Tibial nerve (tissue), 4 donors: ENCODE measurements at places on chromosomes 5 and 9.

- DNase-seq = no peak
Observed at GRCh38 chr5:118144540-118144939, 843.8 kb downstream of the DTWD2 start.

- no peak for DNase-seq
Observed at GRCh38 chr9:75146229-75146628, 57.9 kb downstream of the OSTF1 start.

- no peak for DNase-seq
Observed at GRCh38 chr5:14257995-14258403, 114.9 kb downstream of the TRIO start.

- DNase-seq = no peak
Observed at GRCh38 chr5:85140471-85140870, 755.8 kb upstream of the EDIL3 start.

- DNase-seq = no peak
Observed at GRCh38 chr5:112366987-112367386, 52.1 kb downstream of the EPB41L4A start.

- DNase-seq = no peak
Observed at GRCh38 chr5:148540647-148541046, 113.7 kb downstream of the HTR4 start.

GRCh38 chr9:81132318-81132717, 557.0 kb downstream of the TLE1 start:
- no peak for DNase-seq

DNA sequence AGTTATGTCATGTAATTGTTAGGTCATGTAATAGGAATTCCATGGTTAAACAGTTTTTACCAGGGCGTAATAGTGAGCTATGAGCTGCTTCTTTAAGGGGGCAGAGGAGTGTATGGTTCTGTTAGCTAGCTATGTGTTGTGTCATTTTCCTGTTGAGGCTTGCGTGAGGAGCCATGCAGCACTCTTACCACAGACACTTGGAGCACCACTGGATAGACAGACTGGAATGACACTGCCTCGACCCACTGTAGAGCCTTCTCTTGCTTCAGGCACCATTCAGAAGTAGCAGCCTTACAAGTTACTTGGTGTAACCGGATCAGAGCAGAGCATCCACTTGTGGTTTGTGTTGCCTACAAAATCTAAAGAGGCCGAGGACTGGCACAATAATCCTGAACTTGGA, 28.3 kb upstream of the STOM start:
- DNase-seq = no peak

GRCh38 chr5:130002183-130002582, 97.9 kb downstream of the CHSY3 start:
- no peak for DNase-seq

DNA sequence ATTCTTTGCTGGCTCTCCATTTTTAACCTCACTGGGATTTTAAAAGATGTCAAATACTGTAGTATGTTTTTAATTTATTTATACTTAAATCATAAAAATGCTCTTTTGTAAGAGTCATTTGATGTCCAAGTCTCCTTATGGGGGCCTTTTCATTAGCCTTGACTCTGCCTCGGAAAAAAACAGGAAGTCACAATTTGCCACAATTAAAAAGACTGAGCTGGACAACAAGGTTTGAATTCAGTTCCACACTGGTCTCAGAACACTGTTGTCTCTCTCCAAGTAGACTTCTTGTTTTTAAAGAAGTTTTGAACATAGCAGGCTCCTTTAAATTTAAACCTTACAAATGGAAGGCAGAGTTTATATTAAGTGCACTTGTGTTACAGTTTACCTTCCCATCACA, 444.2 kb downstream of the ACTL7B start:
- no peak for DNase-seq

DNA sequence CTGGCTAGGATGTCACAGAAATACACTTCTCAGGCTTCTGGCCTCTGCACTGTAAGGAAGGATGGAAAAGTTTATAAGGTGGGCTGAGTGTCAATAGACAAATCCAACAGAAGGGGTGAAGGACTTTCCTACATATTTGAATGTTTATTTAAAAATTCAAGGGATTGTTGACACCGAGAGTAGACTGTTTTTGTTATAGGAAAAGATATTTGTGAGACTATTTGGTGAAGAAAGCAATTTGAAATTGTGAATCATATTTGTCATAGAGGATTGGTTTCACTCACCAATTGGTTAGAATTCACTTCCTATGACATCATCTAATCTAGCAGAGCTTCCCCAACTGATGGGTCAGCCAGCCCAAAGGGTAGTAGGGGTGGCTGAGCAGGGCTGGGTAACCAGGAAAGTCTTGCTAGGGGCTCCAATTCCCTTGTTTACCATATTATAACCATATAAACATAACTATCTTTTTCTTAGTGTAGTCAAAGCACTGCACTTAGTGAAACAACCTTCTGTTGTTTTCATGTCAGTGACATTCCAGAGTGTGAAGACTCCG, 14.9 kb upstream of the MEGF10 start:
- DNase-seq = no peak

DNA sequence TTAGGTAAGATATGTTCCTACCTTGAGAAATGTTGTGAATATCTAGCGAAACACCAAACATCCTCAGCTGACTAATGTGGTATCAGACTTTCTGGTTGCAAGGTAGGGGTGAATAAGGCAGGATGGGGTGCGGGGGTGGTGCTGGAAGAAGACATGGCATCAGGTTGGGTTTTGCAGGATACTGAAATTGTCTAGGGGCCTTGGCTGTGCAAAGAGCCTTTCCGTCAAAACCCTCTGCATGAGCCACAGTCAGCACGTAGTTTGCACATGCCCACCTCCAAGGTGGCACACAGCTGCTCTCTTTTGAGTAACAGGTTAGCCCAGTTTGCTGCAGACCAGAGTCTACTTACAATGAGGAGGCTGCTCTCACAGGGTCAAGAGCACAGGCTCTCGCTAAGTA, 42.0 kb downstream of the SFXN1 start:
- no peak for DNase-seq

GRCh38 chr9:124197177-124198095, 60.3 kb upstream of the NEK6 start:
- no peak for DNase-seq

DNA sequence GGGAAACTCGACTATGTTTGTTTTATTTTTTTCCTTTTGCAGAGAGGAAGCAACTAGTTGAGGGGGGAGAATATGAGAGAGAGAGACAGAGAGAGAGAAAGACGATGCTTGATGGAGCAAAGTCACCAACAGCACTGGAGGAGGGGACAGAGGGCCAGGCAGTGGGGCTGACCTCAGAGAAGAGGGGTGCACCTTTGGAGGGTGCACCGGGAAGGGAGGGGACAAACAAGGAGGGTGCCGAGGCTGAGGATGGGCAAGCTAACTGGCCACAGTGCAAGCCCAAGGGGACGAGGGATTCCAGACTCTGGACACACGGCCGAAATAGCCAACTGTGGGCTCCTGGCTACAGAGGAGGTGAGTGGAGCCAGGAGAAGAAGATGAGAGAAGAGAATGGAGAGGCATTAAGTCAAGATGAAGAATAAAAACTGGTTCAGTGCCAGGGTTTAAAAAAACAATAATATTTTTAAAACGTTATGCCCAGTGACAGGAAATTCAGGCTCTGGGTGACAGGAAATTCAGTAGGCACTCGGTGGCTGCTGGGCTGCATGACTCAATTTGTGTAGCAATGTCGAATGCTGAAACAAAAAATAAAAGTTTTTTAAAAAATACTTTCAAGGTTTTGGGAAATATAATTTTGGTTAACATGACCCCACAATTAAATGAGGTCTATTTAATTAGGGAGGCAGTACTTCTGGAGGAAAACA, 13.3 kb upstream of the GLRX start:
- no peak for DNase-seq

GRCh38 chr5:178313316-178313715, 80.7 kb upstream of the PHYKPL start:
- no peak for DNase-seq

GRCh38 chr5:61498121-61498520, 166.1 kb downstream of the ZSWIM6 start:
- DNase-seq = no peak

DNA sequence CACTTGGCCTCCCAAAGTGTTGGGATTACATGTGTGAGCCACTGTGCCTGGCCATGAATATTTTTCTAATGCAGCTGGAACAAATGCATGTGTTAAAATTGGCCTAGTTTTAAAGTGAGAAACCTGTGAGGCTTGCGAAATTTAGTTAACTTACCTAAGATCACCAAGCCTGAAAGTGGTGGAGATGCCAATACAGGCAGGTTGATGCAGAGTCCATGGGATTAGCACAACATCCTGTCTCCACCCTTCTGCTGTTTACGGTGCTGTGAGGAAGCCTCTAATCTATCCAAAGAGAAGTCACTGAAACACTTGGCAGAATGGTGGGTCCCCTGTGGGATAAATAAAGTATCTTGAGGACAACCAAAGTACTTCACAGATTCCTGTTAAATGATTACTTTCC, 98.2 kb downstream of the PCSK5 start:
- DNase-seq = no peak

GRCh38 chr5:95664204-95664786, 17.7 kb downstream of the RFESD start:
- no peak for DNase-seq

GRCh38 chr5:174448041-174448440, 276.3 kb upstream of the MSX2 start:
- DNase-seq = no peak

- DNase-seq = no peak
Observed at GRCh38 chr9:7756088-7756487, 43.5 kb downstream of the DMAC1 start.

DNA sequence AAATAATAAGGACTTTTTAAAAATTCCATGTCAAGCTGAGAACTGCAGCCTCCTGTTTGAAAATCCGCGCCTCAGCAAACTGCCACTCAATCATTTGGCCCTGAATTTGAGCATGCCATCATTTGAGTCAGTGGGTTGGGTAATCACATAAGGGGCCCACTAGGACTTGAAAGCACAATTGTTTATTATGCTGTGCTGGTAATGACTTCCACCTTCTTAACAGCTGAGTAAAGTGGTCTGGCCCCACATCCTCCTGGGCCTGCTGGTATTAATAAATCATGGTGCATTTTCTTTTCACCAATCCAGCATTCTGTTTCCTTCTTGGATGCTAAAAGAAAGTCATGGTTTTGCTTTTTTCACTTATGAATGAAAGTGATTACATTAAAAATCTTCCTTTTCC, 103.0 kb upstream of the CTSL start:
- DNase-seq = no peak

- DNase-seq = no peak
Observed at GRCh38 chr9:108549184-108549583, 306.6 kb downstream of the ACTL7B start.
